T-cell (primary cell): ENCODE measurements at places on chromosomes 12 and 14.

DNA sequence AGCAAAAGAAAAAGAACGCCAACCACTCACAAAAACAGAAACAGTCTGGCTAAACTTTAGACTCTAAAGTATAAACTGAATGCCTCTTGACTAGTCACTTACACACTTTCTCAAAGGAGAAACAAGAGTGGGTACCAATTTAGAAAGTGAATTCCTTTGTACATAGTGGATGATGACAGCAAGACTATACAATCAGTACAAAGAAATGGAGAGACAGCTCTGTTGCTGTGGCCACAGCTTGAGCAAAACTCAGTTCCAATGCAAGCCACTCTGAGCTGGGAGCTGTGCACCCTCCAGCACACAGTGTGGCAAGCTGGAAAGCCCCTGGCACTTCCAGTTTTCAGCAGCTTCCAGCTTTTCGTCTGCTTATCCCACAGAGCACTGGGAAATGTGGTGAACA, 21.7 kb downstream of the NT5DC3 start:
- H3K4me1 ChIP-seq, result no peaks in the 10 kb centered on the region
- no peak overlapping the region for H3K27ac ChIP-seq
- H3K36me3 ChIP-seq, result no peaks in the 10 kb centered on the region
- DNase-seq, result no peak
- no peaks in the 10 kb centered on the region for H3K27me3 ChIP-seq

DNA sequence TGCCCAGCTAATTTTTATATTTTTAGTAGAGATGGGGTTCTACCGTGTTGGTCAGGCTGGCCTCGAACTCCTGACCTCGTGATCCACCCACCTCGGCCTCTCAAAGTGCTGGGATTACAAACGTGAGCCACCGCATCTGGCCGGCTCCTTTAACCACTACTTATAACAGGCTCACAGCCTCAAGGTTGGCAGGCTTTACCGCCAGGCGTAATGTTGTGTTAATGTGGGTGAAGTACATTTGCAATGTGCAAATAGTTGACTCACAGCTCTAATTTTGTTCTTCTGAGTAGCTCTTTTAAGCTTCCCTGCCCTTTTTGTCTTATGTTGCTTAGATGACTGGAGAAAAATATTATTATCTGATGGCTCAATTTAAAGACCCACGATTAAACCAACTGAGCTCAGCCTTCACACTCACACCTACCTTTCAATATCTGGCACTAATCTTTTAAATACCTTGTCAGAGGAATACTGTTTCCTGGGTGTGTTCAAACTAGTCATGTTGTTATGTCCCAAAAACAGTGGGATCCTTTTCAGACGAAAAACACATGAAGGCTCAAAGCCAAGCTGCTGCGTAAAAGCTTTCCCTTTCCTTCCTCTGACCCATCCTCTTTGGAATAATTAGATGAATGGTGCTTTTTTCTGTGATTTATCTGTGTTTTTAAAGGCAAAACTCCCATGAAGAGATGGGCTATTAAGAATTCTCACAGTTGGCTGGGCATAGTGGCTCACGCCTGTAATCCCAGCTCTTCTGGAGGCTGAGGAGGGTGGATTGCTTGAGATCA, 57.2 kb upstream of the USP44 start:
- no peak overlapping the region for H3K27ac ChIP-seq
- no peaks in the 10 kb centered on the region for H3K27me3 ChIP-seq
- H3K36me3 ChIP-seq, result no peaks in the 10 kb centered on the region
- no peak overlapping the region for H3K4me3 ChIP-seq

DNA sequence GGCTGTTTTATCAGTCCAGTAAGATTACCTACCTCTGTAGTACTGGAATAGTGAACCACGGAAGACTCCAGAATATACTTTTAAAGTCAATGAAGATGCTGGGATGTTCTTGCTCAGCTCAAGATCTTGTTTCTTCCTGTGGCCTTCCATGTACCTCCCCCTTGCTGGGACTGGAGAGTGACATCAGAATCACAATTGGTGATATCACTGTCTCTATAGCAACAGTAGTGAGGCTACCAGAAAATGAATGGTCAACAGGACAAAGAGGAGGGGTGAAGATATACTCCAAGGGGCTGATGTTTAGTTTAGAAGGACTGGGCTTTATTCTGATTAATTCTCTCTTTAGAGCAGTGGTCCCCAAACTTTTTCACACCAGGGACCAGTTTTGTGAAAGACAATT, 3.8 kb downstream of the AKAP3 start:
- H3K4me1 ChIP-seq, result peaks cover 6% of the 10 kb centered on the region
- no peak overlapping the region for H3K4me3 ChIP-seq
- no peaks in the 10 kb centered on the region for H3K36me3 ChIP-seq

DNA sequence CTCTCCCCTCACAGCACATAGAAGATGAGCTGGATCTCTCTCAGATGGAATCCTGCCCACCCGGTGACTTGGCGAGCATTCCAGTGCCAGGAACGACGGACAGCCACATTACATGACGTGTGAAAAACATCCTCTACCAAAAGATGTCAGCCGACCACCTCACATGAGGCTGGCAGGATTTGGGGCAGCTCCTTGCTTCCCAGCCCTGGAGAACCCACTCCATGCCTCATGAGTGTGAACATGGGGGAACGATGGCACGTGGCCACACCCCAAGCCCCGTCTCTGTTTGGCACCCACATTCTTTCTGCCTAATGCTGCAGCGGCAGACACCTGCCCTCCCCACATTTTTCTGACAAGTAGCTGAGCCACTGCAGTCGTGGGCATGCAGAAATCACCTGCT, 202.5 kb downstream of the CALM1 start:
- H3K4me3 ChIP-seq, result no peak overlapping the region
- H3K4me1 ChIP-seq, result no peaks in the 10 kb centered on the region
- H3K36me3 ChIP-seq, result no peaks in the 10 kb centered on the region

DNA sequence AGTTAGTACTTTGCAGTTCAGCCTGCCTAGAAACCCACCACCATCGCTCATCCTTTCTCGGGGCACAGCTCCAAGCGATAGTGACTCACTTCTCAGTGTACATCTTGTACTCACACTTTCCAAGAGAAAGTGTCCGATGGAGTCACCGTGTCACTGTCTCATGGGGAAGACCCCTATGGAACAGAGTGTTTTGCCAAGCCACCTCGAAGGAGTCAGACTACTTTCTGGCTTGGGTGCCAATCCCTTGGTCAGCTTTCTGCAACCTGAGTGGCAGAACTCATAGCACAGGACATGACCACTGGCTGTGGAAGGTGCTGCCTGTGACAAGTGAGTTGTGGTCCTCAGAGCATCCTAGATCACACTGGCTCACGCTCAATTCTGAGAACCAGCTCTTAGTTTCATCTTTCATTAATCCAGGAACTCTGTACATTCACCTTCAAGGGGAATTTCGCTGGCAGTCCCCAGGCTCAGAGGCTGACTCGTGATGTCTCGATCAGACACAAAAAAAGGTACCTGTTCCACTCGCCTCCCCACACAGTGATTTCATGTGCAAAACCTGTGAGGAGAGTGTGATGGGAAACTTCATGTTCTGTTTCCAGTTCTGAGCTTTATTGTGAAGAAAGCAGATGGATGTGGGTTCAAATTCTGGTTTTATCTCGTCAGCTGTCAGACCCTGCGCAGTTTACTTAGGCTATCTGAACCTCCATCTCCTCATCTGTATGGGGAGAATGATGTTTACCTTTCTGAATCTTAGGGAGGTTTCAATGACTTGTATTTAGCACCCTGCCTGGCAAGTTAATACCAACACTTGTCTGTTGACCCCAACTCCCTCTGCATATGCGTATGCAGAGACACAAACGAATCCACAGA, 127.3 kb upstream of the CCND2 start:
- H3K4me3 ChIP-seq, result no peak overlapping the region
- H3K27me3 ChIP-seq, result no peaks in the 10 kb centered on the region
- H3K36me3 ChIP-seq, result no peaks in the 10 kb centered on the region
- H3K4me1 ChIP-seq, result peaks cover 60% of the 10 kb centered on the region
- no peak for DNase-seq

DNA sequence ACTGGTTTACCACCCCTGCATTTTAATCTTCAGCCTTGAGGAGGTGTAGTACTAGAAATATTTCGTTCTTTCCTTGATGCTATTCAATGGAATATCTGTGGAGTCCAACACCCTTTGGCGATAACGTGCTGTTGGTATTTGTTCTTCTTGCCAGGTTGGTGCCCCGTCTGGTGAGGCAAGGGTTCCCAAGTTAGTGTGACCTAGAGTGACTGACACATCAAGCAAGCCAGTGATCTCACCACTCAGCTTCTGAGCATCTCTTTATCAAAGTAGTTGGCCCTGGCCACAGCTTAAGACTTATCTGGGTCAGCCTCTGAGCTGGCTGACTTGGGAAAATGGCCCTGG, 60.2 kb downstream of the PLXNC1 start:
- peak overlapping the region; percentile 41 for H3K4me3 ChIP-seq
- no peaks in the 10 kb centered on the region for H3K36me3 ChIP-seq

DNA sequence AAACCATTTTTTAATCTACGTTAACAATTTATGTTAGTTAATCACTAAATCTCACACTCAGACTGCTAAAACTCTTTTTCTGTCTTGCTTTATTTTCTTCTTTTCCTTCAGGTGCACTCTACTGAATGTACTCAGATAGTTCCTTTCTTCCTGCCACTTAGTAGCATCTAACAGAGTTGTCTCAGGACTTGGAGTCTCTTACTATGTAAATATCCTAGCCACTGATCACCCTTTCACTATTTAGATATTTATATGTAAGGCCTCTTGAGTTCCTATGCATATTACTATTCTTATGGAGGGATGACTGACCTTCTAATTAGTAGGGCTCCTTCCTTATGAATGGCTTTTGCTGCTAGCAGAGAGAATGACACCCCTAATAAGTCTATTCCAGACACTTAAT, 586.3 kb downstream of the RERGL start:
- no peaks in the 10 kb centered on the region for H3K4me1 ChIP-seq
- no peaks in the 10 kb centered on the region for H3K36me3 ChIP-seq

- no peak overlapping the region for H3K27ac ChIP-seq
- H3K27me3 ChIP-seq, result no peaks in the 10 kb centered on the region
- H3K4me1 ChIP-seq, result no peaks in the 10 kb centered on the region
- DNase-seq, result no peak
- H3K4me3 ChIP-seq, result no peak overlapping the region
These were observed 22.5 kb downstream of the PDE3A start for GRCh38 chr12:20390846-20391245.

- no peaks in the 10 kb centered on the region for H3K27me3 ChIP-seq
- no peak overlapping the region for H3K4me3 ChIP-seq
- no peak overlapping the region for H3K27ac ChIP-seq
- no peaks in the 10 kb centered on the region for H3K4me1 ChIP-seq
- H3K36me3 ChIP-seq, result no peaks in the 10 kb centered on the region
These were observed 251.7 kb upstream of the TBX3 start for GRCh38 chr12:114935658-114936057.

- no peaks in the 10 kb centered on the region for H3K36me3 ChIP-seq
- no peak overlapping the region for H3K27ac ChIP-seq
- DNase-seq, result no peak
- H3K27me3 ChIP-seq, result peaks cover 4% of the 10 kb centered on the region
- no peak overlapping the region for H3K4me3 ChIP-seq
- H3K4me1 ChIP-seq, result no peaks in the 10 kb centered on the region
These were observed 87.0 kb downstream of the PTPRB start for GRCh38 chr12:70550180-70550577.

GRCh38 chr12:52184813-52185212, 7.0 kb downstream of the KRT80 start:
- no peak for DNase-seq
- no peak overlapping the region for H3K27ac ChIP-seq
- peaks cover 23% of the 10 kb centered on the region for H3K27me3 ChIP-seq
- H3K4me3 ChIP-seq, result no peak overlapping the region
- no peaks in the 10 kb centered on the region for H3K36me3 ChIP-seq
- H3K4me1 ChIP-seq, result no peaks in the 10 kb centered on the region
